ENCODE measurements at places on chromosomes 6 and 20.

GRCh38 chr6:137216875-137217553 is 2.2 kb downstream of the IFNGR1 start:
- no peak for DNase-seq

DNA sequence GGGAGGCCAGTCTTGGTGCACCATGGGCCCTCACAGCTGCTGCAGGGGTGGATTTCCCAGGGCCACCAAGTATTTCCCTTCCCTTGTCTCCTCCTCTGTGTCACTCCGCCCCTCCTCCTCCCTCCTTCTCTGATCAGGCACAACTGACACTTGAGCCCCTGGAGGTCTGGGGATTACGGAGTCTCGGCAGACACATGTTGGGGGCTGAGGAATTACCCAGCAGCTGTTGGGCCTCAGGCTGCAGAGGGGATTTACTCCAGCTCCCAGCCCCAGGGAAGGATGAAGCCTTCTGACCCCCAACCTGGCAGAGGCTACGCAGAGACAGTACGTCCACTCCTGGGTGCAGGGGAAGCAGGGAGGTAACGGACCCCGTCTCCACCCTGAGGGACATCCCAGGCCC is 420.5 kb upstream of the SULF2 start:
- DNase-seq = no peak

- no peak for DNase-seq
Observed at GRCh38 chr6:35498422-35499067, 1.7 kb upstream of the TEAD3 start.

DNA sequence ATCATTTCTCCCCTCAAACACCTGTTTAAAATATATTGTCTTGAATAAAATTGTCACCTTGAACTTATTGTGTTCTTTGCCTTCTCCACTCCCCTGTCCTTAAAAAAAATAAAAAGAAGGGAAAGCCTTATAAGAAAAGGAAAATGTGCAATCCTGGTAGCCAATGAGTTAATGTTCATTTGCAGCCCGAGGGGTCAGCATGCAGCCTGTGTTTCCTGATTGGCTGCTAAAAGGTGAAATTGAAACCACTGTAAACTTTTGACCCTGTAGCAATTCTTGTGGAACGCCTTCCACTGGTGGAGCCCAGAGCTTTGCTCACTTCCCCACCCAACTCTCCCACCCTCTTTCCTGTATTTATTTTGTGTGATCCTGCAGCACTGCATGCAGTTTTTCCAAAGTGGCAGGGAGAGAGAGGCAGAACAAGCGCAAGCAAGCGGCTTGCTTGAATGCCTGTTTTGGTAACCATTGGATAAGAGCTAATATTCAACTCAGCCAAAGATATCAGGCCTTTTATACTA is 74.9 kb downstream of the NCOA3 start:
- no peak for DNase-seq

GRCh38 chr20:53623134-53623453 is 29.5 kb upstream of the ZNF217 start:
- no peak for DNase-seq

- no peak for DNase-seq
Observed at GRCh38 chr6:130113201-130113710, 94.9 kb downstream of the L3MBTL3 start.

GRCh38 chr6:122286512-122286911 is 112.9 kb upstream of the HSF2 start:
- DNase-seq = no peak

DNA sequence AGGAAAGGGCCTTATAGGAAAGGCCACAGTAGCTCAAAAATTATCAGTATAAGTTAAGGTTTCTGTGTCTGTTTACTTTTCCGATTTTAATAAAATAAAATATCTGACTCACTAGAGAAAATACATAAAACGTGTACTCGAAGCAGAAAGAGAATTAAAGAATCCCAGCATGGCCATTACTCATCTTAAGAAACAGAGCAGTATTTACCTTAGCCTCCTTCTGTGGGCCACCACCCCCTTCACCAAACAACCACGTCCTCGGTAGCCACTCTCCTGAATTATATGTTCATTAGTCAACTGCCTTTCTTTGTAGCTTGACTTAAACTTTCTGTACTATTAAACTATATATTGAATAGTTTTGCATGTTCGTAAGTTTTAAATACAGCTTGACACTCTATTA is 72.2 kb upstream of the SPTLC3 start:
- no peak for DNase-seq

- no peak for DNase-seq
Observed at GRCh38 chr6:18380158-18380836, 6.9 kb upstream of the RNF144B start.

- DNase-seq = peak; percentile 36
Observed at GRCh38 chr6:116409756-116410155, 39.0 kb downstream of the DSE start.

GRCh38 chr20:18722371-18722770 is 91.2 kb upstream of the SCP2D1 start:
- DNase-seq = no peak

GRCh38 chr6:111791415-111791814 is 81.8 kb downstream of the FYN start:
- no peak for DNase-seq

DNA sequence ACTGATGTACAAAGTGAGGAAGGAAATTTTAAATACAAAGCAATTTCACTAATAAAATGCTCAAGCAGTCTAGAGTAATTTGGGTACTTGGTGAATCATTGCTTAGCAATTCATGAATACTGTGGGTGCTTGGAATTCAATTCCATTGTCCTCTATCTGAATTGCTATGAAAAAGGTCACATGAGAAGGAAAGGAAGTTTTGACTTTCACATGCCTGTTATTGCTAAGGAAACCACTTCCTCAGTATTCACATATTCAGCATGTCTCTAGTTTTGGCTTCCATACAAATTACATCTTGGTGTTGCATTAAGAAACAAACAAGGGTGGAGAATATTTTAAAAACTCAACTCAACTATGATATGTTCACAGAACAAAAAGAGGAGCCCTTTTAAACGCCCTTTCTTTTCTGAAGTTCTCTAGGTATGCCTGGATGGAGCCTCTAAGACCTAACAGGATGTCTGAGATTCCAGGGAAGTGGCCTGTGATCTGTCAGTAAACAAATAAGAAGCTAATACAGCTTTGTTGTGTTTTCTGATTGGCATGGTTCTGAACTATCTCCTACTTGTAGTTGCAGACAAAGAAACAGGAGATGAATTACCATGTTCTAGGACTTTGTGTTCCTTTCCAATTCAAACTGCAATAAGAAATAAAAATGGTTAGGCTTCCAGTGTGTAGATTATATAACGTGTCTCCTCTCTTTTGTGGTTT is 190.4 kb downstream of the OGFRL1 start:
- no peak for DNase-seq

GRCh38 chr20:37615340-37616109 is 78.3 kb upstream of the CTNNBL1 start:
- no peak for DNase-seq

DNA sequence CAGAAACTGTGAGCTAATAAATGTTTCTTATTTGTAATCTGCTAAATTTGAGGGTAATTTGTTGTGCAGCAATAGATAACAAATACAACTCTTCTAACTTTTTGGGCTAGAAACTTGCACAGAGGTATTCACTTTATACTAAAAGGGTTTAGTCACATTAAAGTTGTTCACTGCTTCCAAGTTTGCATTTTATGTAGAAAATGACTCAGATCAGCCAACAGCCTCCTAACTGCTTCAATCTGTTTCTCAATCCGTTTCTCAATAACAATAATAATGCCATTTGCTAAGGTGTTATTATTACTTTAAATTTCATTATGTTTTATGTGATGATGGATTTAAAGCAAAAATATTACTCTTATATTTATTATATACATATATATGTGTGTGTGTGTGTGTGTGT is 213.9 kb downstream of the CENPW start:
- DNase-seq = no peak

GRCh38 chr6:168217216-168217879 is 102.2 kb downstream of the DACT2 start:
- no peak for DNase-seq

- DNase-seq = no peak
Observed at GRCh38 chr20:20492521-20493332, 124.8 kb downstream of the INSM1 start.

All from CD4-positive, alpha-beta T cell treated with Interleukin-15 for 1 hour (primary cell).